Pulmonary artery endothelial cell (primary cell): ENCODE measurements at places on chromosomes 4 and X. TPM values are rescaled to one million over a fixed set of nuclear protein-coding genes. Genes with fewer than 3 reads are reported as not detected.

The TLR3 gene
- 1.6 and 7.0 TPM in 2 replicates for total RNA-seq

DNA sequence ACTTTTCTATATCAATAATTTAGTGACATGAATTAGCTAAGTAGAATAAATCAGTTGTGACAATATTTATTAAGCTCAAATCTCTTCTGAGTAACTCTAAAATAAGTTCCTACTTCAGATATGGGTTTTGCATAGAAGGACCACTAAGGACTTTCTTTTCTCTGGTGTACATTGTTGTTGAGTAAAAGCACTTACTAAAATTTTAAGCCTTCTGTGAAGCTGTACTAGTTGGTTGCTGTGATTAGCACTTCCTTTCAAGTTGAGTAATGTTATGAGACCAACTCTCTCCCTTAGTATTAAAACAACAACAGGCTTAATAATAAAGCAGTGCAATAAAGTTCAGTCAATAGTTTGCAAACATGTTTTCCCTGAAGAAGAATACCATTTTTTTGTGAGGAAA is 667.4 kb upstream of the NDST4 start:
- no peak for DNase-seq

DNA sequence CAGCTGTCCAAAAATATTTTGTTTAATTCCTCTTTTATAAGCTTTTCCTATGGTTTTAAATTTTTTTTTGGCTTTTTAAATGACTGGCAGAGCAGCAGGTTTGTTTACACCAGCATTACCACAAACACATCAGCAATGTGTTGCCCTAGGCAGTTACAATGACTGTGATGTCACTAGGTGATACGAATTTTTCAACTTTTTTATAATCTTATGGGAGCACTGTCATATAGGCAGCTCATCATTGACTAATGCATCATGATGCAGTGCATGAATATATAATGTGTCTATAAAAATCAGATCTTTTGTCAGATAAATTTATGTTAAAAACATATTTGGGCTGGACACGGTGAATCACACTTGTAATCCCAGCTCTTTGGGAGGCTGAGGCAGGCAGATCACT is 231.6 kb upstream of the SLIT2 start:
- DNase-seq: no peak

- DNase-seq: no peak
Measured at GRCh38 chr4:63921561-63921960, 487.7 kb downstream of the TECRL start.

The XAGE1B gene
- not detected in 2 replicates for total RNA-seq

GRCh38 chrX:37603938-37604409 is 32.5 kb downstream of the LANCL3 start:
- no peak for DNase-seq
